ENCODE measurements at places on chromosomes 13 and 19.

DNA sequence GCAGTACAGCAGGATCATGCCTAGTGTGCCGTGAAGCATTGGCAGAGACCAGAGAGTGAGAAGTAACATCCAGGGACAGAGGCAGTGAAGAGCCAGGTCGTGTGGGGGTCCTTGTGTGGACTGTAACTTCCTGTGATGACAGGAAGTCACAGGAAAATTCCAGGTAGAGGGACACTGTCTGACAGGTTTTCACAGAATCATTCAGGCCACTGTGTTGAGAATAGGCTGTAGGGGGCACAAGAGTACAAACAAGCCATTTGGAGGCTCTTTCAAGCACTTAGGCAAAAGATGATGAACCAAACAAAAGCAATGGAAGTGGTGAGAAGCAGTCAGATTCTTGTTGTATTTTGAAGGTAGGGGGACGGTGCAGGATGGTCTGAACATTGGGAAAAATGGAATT, 46.4 kb downstream of the N4BP2L1 start:
- DNase-seq: no peak

DNA sequence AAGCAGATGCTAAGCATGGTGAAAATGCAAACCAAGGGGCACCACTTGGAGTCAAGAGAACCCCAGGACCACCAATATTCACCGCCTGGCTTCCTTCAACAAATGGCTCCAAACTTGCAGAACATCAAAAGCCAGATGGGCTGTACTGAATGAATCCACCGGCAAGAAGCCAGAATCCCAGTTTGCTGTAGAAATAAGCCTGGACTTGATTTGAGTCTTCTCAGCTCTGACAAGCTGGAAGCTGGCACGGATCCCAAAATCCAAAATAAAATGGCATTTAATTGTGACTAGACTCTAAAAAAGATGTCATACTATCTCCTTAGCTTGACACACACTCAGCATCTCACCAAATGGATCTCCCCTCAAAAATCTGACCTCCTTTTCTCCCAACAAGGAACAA, 11.9 kb downstream of the EFNB2 start:
- no peak for DNase-seq

DNA sequence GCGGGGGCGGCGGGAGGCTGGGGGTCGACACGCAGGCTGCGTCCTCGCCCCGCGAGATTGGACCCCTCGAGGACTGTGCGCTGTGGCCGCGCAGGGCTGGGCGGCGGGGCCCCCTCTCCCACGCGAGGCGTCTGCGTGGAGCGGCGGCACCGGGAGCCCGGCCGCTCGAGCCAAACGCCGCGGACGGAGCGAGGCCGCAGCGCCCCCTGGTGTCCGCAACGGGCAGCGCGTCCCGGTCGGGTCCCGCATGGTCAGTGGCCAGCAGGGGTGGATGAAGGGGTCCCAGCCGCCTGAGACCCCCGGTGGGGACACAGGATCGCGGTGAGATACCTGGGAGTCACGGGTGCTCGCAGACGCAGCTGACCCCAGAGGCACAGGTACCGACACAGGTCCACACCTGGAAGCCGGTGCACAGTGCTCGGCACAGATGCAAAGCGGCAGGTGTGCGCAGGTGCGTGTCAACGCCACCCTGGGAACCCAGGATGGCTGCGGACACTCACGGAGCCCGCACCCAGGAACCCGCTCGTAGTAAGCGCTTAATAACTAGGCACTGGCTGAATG, 2.1 kb upstream of the CIRBP start:
- peak; percentile 77 for DNase-seq

DNA sequence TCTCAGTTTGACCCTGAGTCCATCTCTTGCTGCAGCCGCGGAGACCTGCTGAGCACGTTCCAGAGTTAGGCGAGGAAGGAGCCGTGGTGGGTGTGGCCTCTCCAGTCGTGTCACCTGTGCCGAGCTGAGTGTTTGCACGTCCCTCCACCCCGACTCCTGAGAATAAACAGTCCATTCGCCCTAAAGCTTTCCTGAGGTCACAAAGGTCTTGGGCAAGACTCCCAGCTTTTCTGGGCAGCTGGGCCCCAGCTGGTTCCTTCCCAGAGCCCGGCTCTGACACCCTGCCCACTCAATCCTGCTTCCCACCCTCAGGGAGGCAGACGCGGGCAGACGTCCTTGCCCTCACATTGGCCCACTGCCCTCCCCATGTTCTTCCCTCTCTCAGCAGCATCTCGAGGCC, 142.2 kb downstream of the KCTD15 start:
- DNase-seq: no peak

DNA sequence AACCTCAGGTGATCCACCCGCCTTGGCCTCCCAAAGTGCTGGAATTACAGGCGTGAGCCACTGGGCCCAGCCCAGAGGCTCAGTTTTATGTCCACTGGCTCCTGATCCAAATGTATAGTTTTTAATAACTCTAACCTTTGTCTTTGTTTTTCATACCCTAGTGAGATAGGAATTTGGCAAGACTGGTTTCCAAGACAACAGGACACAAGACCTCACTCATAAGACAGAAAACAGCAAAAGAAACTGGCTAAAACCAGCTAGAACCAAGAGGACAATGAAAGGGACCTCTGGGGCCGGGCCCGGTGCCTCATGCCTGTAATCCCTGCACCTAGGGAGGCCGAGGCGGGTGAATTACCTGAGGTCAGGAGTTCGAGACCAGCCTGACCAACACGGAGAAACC, 27.6 kb downstream of the CPT1C start:
- no peak for DNase-seq

GRCh38 chr13:103884101-103884723, 818.0 kb upstream of the SLC10A2 start:
- DNase-seq: no peak

GRCh38 chr19:47112166-47112996, 1.2 kb downstream of the ZC3H4 start:
- peak; percentile 87 for DNase-seq

DNA sequence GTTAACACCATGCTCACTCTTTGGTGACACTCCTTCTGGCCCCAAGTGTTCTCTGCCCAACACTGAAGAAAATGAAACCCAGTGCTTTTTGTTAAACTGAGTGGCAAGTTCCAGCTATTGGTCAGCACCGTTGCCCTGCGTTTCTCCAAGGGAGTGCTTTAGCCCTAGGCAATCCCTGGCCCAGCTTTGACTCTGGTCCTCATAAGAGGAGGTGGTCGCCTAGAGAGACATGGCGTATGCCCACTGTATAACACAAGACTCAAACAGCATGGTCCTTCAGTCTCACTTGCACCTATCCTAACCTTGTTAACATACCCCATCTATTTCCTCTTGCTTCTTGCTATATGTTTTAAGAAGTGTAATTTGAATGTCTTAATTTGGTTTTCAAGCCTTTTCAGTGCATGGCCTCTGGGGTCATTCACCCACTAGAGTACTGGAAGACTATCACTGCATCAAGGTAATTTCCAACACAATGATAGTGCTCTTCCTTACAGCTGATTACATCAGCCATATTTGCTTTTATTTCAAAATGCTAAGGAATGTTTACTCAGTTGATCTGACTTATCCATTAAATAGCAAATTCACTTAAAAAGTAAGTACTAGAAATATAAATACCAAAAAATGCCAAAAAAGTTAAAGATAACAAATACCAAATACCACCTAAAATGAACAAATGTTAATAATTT, 190.5 kb upstream of the SOX21 start:
- no peak for DNase-seq

All from activated CD4-positive, alpha-beta T cell treated with anti-CD3 and anti-CD28 coated beads, Interleukin-2, amount 50 U/mL, for 48 hours (primary cell).